ENCODE measurements at places on chromosomes 7 and 10.
A peak's percentile ranks its signal among the peaks of the same experiment; 100 is the strongest.

DNA sequence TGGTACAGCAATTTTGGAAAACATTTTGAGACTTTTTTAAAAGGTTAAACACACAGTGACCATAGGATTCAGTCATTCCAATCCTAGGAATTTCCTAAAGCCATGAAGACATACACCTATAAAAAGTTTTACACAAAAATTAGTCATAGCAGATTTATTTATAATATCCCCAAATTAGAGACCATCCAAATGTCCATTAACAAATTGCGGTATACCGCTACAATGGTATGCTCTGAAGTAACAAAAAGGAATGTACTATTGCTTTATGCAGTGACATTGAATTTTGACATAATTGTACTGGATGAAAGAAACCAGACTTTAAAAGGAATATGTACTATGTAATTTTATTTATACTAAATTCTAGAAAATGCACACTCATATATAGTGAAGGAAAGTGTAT is 362.8 kb downstream of the HGF start:
- no peaks in the 10 kb centered on the region for H3K4me1 ChIP-seq
- DNase-seq: no peak
- no peaks in the 10 kb centered on the region for H3K36me3 ChIP-seq
- H3K4me3 ChIP-seq: no peak overlapping the region
- H3K27me3 ChIP-seq: no peaks in the 10 kb centered on the region
- H3K27ac ChIP-seq: no peak overlapping the region

DNA sequence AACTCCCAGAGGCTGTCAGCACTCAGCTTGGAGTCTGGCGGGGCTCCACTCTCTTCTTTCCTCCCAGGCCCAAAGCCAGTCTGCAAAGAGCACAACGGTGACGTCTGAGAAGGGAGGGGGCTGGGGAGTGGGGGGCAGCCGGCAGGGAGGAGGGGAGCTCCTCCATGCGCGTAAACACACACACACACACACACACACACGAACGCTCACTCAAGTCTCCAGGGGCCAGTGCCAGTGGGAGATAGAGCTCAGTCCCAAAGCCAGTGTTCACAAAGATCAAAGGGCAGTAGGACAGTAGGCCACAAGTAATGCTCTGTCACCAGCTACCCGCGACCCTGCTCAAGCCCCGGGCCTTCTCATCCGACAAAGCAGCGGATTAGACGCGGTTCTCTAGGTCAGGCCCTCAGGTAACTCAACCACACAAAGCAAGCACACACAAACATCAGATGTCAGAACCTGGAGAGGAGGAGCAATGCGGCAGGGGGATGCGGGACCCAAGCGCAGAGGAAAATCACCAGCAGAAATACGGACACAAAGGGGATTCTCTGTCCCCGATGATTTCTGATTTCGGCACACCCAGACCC is 19.9 kb downstream of the TCAF1 start:
- H3K27ac ChIP-seq: peak overlapping the region; percentile 86
- no peaks in the 10 kb centered on the region for H3K27me3 ChIP-seq
- H3K4me1 ChIP-seq: peaks cover 12% of the 10 kb centered on the region
- H3K4me3 ChIP-seq: peak overlapping the region; percentile 92
- peak; percentile 63 for DNase-seq

DNA sequence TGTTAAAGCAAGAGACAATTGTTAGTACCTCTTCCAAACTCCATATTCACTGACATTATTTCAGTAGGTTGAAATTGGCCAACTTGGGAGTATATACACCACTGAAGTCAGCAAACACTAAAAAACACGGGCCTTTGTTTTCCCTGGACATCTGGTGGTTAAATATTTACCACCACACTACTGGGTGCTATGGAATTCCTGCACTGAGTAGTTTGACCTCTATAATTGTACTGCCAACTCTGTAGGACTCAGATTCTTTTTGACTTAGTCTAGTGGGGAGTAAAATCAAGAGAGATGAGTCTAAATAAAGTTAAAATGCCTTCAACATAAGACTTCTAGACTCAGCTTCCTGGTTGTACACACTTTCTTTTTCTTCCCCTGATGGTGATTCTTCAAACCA is 41.3 kb upstream of the TES start:
- no peaks in the 10 kb centered on the region for H3K36me3 ChIP-seq
- no peak overlapping the region for H3K27ac ChIP-seq
- peaks cover 18% of the 10 kb centered on the region for H3K4me1 ChIP-seq
- H3K27me3 ChIP-seq: no peaks in the 10 kb centered on the region

DNA sequence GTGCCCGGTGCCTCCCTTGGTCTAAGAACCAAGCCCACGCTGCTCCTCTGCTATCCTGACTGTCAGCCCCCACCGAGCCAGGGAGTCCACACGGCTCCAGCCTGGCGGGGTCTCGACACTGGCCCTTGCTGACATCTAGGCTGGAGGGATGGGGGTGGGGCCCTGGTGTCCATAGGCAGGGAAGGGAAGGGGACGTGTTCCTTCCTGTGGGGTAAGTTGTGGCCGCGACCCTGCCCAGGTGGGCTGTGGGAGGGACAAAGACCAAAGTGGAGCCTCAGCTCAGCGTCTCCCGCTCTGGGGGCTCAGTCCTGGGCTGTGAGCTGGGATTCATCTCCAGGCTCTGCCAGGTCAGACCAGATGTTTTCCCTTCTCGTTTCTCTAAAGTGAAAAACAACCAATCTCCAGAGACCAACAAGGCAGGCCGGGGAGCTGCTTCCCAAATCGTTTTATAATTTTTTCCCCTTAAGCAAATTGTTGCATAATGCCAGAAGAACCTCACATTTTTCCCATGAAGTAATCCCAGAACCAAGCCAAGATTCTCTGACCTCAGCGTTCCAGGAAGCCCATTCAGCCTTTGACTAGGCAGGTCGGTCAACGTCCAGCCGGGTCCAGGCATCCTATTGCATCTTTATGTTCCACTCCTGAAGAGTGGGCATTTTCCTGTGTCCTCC is 101.2 kb downstream of the RGS10 start:
- H3K27ac ChIP-seq: peak overlapping the region; percentile 48
- H3K36me3 ChIP-seq: no peaks in the 10 kb centered on the region
- no peak for DNase-seq
- no peaks in the 10 kb centered on the region for H3K27me3 ChIP-seq
- no peaks in the 10 kb centered on the region for H3K4me1 ChIP-seq
- H3K4me3 ChIP-seq: no peak overlapping the region

- H3K36me3 ChIP-seq: no peaks in the 10 kb centered on the region
- H3K27ac ChIP-seq: no peak overlapping the region
- DNase-seq: no peak
- peaks cover 40% of the 10 kb centered on the region for H3K4me1 ChIP-seq
Observed at GRCh38 chr10:129472696-129473555, 5.9 kb downstream of the MGMT start.

DNA sequence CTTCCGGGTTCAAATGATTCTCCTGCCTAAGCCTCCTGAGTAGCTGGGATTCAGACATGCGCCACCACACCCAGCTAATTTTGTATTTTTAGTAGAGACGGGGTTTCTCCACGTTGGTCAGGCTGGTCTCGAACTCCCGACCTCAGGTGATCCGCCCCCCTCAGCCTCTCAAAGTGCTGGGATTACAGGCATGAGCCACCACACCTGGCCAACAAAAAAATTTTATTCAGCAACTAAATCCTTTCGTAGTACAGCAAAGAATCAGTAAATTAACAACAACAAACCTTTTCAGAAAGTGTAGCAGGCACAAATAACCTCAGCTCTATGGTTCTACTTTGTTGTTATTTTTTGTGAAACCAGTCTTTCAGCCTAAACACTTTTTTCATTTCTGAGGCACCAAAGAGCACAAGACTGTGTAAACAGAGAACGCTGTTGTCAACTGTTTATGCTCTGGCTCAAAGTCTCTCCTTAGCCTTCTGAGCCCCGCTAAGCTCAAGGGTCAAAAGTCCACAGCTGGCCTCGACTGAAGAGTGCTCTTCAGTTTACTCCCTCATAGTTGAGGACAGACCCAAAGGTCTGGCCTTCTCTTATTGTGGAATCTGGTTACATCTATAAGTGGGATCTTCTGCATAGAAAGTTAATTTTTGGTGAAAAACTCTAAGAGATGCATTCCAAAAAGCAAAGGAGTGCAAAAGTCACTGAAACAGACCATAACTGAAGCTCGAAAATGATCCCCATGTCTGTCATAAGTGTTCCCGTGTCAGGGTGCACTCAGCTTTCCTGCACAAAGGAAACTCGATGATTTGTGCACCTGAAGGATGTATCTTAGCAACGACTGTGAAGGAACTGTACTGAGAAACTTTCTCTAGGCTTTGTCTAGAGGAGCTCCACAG is 24.6 kb upstream of the DDX50 start:
- H3K4me3 ChIP-seq: no peak overlapping the region
- no peak for DNase-seq
- H3K36me3 ChIP-seq: no peaks in the 10 kb centered on the region
- H3K27me3 ChIP-seq: no peaks in the 10 kb centered on the region
- peaks cover 6% of the 10 kb centered on the region for H3K4me1 ChIP-seq
- H3K27ac ChIP-seq: peak overlapping the region; percentile 41

- peaks cover 5% of the 10 kb centered on the region for H3K4me1 ChIP-seq
- no peak for DNase-seq
- H3K36me3 ChIP-seq: no peaks in the 10 kb centered on the region
Observed at GRCh38 chr7:128135159-128135514, 103.9 kb upstream of the LRRC4 start.

- no peak for DNase-seq
- no peak overlapping the region for H3K27ac ChIP-seq
- H3K36me3 ChIP-seq: no peaks in the 10 kb centered on the region
- H3K27me3 ChIP-seq: no peaks in the 10 kb centered on the region
- H3K4me1 ChIP-seq: no peaks in the 10 kb centered on the region
- no peak overlapping the region for H3K4me3 ChIP-seq
Observed at GRCh38 chr7:42059275-42059674, 177.7 kb downstream of the GLI3 start.

- no peak overlapping the region for H3K27ac ChIP-seq
- no peak for DNase-seq
- peaks cover 21% of the 10 kb centered on the region for H3K36me3 ChIP-seq
- H3K4me1 ChIP-seq: peaks cover 3% of the 10 kb centered on the region
- no peak overlapping the region for H3K4me3 ChIP-seq
Observed at GRCh38 chr7:96174812-96175211, 147.1 kb downstream of the SLC25A13 start.

DNA sequence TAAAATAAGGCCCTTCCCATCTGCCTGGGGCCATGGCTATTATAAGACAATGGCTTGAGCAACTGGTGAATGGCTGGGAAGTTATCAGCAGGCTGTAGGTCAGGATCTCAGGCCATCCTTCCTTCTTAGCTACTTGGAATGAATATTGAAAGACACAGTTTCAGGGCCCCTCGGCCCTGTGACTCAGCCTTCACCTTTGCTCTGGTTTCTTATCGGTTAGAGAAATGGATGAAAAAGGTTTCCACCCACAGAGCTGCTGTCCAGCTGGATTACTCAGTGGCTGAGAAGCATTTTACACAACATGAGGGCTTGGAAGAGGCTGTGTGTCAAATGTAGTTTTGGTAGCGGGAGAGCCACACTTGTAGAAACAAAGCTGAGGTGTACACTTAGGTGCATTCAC is 9.4 kb downstream of the ACSL5 start:
- no peak for DNase-seq
- no peaks in the 10 kb centered on the region for H3K27me3 ChIP-seq
- peaks cover 60% of the 10 kb centered on the region for H3K4me1 ChIP-seq
- peak overlapping the region; percentile 26 for H3K27ac ChIP-seq

DNA sequence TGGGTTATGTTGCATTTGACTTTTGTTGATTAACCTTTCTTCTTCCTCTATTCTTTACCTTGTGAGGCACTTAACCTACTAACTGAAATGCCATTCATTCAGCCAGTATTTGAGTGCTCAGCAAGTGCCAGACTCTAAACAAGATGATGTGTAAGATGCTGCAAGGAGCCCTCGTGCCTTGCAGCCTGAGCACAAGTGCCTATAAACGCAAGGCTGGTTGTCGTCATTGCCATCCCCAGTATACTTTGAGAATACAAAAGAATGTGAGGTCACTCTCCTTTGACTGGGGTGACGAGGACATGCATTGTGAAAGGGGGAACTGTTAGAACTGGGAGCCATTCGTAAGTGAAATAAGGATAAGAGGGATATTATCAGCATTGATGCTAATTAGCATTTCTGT is 103.0 kb downstream of the AUTS2 start:
- no peak overlapping the region for H3K4me3 ChIP-seq
- DNase-seq: no peak
- no peak overlapping the region for H3K27ac ChIP-seq
- H3K27me3 ChIP-seq: no peaks in the 10 kb centered on the region

DNA sequence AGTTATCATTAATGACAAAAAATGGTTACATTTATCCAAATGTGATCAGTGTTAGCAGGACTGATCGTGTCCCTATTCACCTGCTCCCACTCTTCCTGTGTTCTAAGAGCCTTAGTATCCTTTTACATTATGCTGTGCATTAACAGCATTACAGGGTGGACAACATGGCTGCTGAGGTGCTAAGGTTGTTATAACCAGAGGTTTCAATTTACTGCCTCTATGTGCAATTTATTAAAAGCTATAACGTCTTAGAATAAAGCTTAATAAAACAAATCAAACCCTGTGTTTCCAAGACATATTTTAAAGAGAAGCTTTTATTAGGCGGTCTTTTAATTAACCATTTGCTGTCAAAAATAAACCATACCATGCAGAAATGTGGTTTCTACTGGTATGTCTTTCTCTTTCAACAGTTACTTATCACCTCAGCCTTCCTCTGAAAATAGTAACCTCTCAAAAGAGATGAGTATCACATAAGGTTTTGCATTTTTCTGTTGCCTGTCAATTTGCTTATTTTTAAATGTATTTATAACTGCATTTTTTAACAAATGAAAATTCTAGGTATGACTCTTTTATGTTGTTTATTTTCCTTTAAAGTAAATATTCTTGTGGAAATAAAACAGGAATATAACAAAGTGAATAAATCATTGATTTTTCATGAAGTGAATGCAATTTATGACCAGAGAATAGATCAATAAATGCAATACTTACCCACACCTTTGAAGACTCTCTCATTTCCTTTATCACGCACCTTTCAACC is 849.8 kb upstream of the SORCS1 start:
- H3K36me3 ChIP-seq: no peaks in the 10 kb centered on the region
- H3K27me3 ChIP-seq: no peaks in the 10 kb centered on the region
- H3K27ac ChIP-seq: no peak overlapping the region

GRCh38 chr10:117352724-117353123 is 22.5 kb downstream of the PDZD8 start:
- no peaks in the 10 kb centered on the region for H3K27me3 ChIP-seq
- H3K4me1 ChIP-seq: peaks cover 7% of the 10 kb centered on the region
- H3K4me3 ChIP-seq: no peak overlapping the region
- no peak overlapping the region for H3K27ac ChIP-seq

- no peak for DNase-seq
- no peak overlapping the region for H3K27ac ChIP-seq
- no peaks in the 10 kb centered on the region for H3K27me3 ChIP-seq
- no peak overlapping the region for H3K4me3 ChIP-seq
- H3K4me1 ChIP-seq: no peaks in the 10 kb centered on the region
- H3K36me3 ChIP-seq: no peaks in the 10 kb centered on the region
Observed at GRCh38 chr10:119309423-119309770, 102.0 kb downstream of the GRK5 start.

DNA sequence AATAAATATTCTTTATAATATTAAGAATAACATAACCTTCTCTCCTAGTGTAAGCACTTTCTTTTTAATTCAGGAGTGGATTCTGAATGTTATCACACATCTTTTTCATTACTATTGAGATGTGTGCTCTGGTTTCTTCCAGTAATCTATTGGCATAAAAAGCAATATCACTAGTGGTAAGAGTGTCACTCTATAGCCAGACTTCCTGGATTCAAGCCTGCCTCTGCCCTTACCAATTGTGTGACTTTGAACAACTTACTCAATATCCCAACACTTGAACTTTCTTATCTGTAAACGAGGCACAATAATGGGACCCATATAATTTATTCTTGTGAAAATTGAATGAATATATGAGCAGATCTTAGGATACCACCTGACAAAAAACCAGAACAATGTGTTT is 71.0 kb downstream of the SEM1 start:
- no peak overlapping the region for H3K27ac ChIP-seq
- H3K27me3 ChIP-seq: no peaks in the 10 kb centered on the region
- DNase-seq: no peak
- H3K4me1 ChIP-seq: no peaks in the 10 kb centered on the region
- H3K36me3 ChIP-seq: no peaks in the 10 kb centered on the region

Data from liver (tissue), 10 donors.